Activated CD4-positive, alpha-beta T cell treated with anti-CD3 and anti-CD28 coated beads for 36 hours (primary cell): ENCODE measurements at places on chromosomes 4 and X. TPM values are rescaled to one million over a fixed set of nuclear protein-coding genes. Genes with fewer than 3 reads are reported as not detected.

GRCh38 chr4:95142932-95143331 lies 385.2 kb downstream of the BMPR1B start:
- no peak for DNase-seq

The OSTC gene
- total RNA-seq: 78.5 TPM

The FATE1 gene
- total RNA-seq: not detected

The BCAP31 gene
- total RNA-seq: 78.0 TPM

GRCh38 chrX:67613366-67613765 lies 69.5 kb downstream of the AR start:
- no peak for DNase-seq

DNA sequence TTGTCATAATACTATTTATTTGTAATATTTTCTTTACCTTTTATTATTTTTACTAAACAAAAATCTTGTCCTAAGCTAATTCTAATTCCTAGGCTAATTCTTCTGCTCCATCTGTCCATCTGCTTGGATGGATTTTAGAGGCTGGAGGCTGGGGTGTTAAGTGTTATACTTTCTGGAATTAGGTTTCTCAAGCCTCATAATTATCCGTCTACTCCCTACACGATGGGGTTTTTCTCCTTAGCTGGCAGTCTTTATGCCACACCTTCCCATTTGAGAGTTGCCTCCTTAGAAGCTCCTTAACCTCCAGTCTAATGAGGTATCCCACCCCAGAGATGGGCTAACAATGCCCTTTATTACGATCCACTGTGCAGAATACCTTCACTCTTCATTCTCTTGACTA lies 37.6 kb upstream of the LGI2 start:
- DNase-seq: no peak

The APELA gene
- not detected for total RNA-seq

- no peak for DNase-seq
Measured at GRCh38 chrX:153993079-153993478, 20.5 kb downstream of the TMEM187 start.
